G401 (cell line): ENCODE measurements at places on chromosomes 6 and 20. TPM values are rescaled to one million over a fixed set of nuclear protein-coding genes. Genes with fewer than 3 reads are reported as not detected.

Gene BANF2
- not detected in 2 replicates for total RNA-seq

Gene PRKN
- total RNA-seq, result 0.18 and 1.1 TPM in 2 replicates

Gene CD24
- 1.3 TPM in 1 of 2 replicates, not detected in the other for total RNA-seq

- DNase-seq, result no peak
Observed at GRCh38 chr6:151100326-151100725, 139.4 kb upstream of the AKAP12 start.

Gene OTOR
- not detected in 2 replicates for total RNA-seq

- DNase-seq, result no peak
Observed at GRCh38 chr6:14070457-14070856, 47.1 kb upstream of the CD83 start.

DNA sequence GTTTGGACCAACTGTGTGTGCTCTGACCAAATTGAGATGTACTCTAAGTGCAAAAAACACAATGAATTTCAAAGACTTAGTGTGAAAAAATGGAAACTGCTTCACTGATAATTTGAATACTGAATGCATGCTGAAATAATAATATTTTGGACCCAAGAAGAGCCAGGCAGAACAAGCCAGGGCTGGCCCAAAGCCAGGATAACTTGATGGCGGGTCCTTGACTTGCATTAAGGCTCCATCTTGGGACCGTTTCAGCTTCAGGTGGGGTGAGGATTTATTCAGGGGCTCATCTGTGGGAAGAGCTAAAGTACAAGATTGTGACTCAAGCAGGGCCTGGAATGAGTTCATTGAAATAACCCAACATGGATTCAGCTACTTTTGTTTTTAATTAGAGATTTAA, 921.9 kb downstream of the QKI start:
- no peak for DNase-seq

- no peak for DNase-seq
Observed at GRCh38 chr20:35602851-35603495, 12.7 kb upstream of the SPAG4 start.

Gene CD93
- not detected in 2 replicates for total RNA-seq

DNA sequence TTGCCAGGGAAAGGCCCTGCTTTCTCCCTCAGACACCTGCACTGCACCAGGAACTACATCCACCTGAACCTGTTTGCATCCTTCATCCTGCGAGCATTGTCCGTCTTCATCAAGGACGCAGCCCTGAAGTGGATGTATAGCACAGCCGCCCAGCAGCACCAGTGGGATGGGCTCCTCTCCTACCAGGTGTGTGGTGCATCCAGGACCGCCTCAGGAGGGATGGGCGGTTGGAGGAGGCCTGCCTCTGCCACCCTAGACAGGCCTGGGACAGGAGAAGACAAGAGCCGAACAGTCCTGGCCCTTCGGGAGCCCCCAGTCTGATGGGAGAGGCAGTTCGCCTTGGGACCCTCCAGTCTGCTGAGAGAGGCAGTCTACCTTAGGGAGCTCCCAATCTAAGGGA, 24.2 kb downstream of the GLP1R start:
- DNase-seq, result no peak

DNA sequence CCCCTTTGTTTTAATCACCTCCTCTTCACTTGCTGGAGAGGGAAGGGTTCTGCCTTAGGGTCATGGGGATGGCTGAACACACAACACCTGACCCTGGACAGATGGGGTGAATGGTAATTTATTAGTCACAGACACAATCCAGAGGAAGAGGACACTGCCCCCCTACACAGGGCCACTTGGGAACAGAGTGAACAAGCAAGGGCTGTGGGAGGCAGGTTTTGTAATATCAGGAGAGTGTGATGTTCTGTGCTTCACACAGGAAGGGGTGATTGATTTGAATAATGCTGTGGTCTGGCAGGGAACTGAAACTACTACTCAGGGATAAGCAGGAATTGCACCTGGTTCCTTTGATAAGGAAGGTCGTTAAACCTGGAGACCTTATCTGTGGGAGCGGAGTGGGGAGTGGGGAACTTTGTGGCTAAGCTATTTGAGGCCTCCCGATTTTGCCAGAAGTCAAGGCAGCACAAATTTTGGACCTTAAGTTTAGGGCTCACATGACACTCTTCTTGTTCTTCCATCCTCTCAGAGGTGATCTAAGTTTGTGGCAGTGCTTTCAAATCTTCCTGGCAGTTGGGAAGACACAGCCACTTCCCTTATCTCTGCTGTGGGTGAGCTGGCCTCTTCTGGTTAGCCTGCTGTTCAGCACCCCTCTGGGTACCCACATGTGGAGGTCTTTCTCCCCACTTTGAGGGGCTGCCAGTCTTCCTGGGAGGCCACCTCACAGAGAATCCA, 77.8 kb downstream of the CD164 start:
- DNase-seq, result no peak

Gene ADGRF1
- not detected in 2 replicates for total RNA-seq

Gene ADGRF4
- not detected in 2 replicates for total RNA-seq

Gene IL20RA
- not detected in 2 replicates for total RNA-seq

DNA sequence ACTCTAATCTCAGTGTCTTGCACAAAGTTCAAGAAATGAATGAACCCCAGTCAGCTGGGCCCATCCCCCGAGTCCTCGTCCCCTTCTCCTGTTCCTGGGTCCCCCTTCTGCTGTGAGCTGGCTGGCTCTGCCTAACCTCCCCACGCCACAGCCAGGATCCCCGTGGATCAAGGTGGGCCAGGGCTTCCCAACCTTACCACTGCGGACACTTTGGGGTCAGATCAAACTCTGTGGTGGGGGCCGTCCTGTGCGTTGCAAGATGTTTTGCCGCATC, 116.2 kb downstream of the SULF2 start:
- DNase-seq, result no peak

Gene SLC17A4
- total RNA-seq, result not detected in 2 replicates

GRCh38 chr6:110332281-110332680, 25.9 kb downstream of the METTL24 start:
- DNase-seq, result no peak

DNA sequence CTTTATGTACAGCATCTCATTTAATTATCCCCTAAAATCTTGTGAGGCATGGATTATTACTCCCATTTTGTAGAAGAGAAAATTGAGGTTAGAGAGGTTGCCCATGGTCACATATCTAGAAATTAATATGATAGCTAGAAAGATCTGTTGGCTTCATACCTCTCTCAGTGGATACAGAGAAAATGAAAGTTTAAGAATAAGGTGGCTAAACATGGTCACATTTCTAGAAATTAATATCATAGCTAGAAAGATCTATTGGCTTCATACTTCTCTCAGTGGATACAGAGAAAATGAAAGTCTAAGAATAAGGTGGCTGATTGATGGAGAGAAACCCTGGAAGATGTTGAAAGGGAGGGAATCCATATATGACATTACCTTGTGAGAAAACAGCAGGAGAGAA, 260.7 kb upstream of the MAN1A1 start:
- no peak for DNase-seq

GRCh38 chr6:3139090-3139903, 18.0 kb downstream of the TUBB2A start:
- no peak for DNase-seq
